ENCODE measurements at places on chromosomes 12 and 14.

DNA sequence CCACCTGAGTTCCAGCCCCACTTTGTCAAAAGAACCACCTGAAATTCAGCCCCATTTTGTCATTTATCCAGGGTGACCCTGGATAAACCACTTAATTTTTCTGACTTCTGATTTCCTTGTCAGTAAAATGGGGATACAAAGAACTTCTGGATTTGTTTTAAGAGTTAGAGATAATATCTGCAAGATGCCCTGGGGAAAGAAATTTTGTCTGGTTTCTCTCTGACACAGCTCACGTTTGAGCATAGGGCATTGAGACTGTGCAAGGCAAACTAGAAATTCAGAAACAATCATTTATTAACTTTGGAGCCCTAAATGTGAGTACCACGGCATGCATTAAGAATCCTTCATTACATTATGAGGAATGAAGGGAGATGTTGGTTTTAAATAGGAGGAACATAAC, 37.2 kb downstream of the TMTC2 start:
- no peak for DNase-seq

- no peak for DNase-seq
Measured at GRCh38 chr12:7146906-7147305, 16.7 kb downstream of the CLSTN3 start.

GRCh38 chr14:92252323-92252722, 70.6 kb upstream of the SLC24A4 start:
- no peak for DNase-seq

GRCh38 chr12:1918884-1919236, 408 bp upstream of the CACNA2D4 start:
- no peak for DNase-seq

GRCh38 chr14:102733326-102733725, 43.9 kb upstream of the TRAF3 start:
- no peak for DNase-seq

GRCh38 chr14:76867516-76868453, 41.6 kb downstream of the LRRC74A start:
- DNase-seq, result no peak

- DNase-seq, result no peak
Measured at GRCh38 chr12:12436831-12437345, 80.0 kb downstream of the BORCS5 start.

- DNase-seq, result no peak
Measured at GRCh38 chr12:32016680-32017482, 57.7 kb downstream of the RESF1 start.

- peak; percentile 29 for DNase-seq
Measured at GRCh38 chr12:77442633-77443032, 377.3 kb upstream of the E2F7 start.

DNA sequence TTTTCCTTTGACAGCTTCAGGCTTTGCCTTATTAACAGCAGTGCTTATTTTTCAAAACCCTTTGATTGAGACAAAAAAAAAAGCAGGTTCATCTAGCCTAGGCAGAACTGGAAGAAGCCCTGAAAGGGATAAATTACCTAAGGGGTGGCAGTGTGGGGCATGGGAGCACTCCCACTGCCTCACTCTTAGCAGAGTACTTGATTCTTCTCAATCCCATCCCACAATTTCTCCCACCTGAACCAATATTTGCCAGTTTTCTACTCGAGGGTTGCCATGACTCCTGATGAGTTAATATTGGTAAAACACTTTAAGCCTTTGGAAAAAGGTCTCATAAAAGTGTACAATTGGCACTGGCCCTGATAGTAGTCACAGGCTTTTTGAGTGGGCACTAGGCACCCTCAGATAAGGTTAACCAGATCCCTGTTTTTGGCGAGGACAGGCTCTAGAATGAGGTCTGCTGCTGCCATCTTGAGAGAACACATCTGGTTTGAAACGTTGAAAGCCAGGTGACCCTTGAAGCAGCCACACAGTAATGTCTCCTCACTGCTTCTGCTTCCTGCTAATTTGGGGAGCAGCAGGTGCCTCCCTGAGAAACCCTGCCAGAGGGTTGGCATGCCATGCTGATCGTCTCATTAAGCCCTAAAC, 320.0 kb downstream of the RAD51B start:
- no peak for DNase-seq

DNA sequence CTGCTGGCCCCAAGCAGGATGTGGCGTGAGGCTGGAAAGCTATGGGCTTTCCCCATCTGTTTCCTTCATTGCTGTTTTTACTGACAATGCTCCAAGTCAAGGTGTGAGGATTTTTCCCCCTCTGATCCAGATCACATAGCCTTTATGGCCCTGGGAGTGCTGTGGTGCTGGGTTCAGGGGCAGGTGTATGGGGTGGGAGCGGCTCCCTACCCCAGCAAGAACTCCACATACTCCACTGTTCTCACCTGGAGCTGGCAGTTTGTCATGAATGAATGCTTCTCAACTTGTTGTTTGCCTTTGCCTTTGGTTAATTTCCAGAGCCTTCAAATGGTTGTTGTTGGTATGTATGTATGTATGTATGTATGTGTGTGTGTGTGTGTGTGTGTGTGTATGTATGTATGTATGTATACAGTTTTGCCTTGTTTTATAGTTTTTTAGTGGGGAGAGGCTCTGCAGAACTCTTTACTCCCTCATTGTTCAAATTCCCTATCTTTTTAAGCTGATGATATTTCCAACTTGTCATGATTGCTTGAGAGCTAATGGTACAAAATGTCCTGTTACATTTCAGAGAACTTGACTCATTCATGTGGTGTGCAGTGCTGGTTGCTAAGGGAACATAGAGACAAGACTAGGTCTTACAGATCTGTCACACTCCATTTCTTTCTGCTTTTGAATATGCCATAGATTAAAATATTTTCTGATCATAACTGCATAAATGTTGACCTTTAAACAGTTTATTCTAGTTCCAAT, 36.6 kb upstream of the ASPG start:
- DNase-seq, result no peak

DNA sequence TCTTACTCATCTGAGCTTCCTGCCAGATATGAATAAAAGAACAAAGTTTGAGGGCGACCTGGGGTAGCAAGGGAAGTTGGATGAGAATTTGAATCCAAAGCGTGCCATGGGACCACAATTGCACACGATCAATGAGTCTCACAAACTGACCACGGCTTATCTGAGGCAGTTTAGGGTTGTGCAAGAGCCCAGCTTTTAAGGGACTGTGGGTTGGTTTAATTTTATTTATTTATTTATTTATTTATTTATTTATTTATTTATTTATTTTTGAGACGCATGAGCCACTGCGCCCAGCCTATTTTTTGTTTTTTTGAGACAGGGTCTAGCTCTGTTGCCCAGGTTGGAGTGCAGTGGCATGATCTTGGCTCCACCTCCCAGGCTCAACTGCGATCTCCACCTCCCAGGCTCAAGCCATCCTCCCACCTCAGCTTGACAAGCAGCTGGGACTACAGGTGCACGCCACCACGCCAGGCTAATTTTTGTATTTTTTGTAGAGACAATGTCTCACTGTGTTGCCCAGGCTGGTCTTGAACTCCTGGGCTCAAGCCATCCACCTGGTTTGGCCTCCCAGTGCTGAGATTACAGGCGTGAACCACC, 1.1 kb downstream of the AMDHD1 start:
- DNase-seq, result no peak

- no peak for DNase-seq
Measured at GRCh38 chr12:25045869-25046268, 97.0 kb upstream of the BCAT1 start.

DNA sequence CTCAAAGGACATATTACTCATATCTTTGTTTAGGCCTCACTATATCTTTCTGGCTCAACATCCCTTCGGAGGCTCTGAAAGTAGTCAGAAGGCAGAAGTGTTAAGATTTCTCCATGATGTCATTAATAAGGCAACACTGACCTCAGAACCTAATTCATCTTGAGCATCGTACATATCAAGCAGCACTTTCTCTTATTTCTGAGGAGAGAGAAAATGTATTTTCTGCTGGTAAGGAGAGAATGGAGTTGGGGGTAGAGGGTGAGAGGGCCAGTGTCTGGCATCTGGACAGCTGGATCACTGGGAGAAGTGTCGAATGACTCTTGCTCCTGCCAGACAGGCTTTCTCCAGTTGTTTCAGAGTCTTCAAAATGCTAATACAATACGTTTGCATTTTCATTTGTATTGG, 213.2 kb upstream of the PRICKLE1 start:
- no peak for DNase-seq

DNA sequence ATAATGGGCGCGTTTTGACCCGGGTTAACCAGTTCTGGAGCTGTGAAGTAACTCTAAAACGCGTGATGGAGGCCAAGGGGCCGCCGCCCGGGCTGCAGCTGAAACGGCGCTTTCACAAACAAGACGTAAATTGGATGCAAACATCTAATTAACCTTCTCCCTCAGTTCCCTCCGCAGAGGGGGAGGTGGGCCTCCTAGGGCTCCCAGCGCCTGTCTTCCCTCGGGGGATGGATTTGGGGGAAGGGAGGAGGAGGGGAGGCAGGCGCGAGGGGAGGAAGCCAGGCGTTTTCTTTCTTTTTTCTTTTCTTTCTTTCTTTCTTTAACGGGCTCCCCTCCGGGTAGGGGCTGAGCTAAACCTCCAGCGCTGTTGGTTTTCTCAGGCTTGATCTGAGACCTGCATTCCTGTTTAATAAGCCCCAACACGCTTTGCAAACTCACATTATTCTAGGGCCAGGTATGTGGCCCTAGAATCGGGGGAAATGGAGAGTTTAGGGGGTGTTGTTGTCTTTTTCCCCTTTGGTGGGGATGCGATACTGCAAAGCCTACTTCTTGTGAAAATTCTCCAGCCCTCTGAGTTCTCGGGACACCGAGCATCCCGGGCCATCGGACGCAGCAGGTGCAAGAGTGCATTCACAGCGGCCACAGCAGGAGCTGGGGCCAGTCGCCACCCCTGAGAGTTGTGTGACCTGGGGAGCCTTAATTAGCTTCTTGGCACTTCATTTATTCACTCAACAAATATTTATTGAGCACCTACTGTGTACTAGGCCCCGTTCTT, 43.6 kb upstream of the LHX5 start:
- DNase-seq, result no peak

DNA sequence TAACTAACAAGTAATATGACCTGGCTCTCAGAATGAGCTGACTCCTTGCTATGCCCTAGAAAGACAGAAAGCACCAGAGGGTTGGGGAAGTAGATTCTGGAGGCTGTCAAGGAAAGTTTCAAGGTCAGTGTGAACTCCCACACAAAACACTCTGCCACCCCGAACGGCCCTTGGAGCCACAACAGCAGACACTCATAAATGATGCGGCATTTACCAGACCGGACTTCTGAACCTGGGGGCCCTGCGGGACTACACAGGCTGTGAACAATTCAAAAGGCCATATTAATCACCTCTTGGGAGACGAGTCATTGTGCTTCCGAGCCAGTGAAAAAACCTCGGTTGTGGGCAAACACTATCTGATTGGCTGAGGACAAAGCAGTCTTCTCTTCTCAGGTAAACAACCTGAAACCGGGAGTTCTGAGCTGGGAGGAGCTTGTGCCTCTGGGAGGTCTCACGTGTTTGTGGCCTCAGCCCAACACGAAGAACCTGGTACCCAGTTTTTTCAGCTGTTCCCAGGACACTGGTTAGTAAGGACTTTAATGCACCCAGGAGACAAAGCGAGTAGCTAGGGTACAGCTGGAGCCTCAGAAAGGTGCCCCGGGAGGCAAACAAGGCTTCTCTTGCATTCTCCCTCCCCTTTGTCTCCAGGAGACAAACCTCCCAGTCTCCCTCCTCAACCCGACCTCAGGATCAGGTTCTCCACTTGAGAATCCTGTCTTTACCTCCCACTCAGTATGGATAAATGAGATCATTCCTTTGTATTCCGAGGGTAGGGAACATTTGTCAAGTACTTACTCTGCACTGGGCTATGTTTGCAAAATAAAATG, 35.3 kb downstream of the VWF start:
- DNase-seq, result no peak

GRCh38 chr12:92729773-92730305, 27.1 kb downstream of the PLEKHG7 start:
- no peak for DNase-seq

- no peak for DNase-seq
Measured at GRCh38 chr12:91144053-91144452, 32.8 kb upstream of the LUM start.

DNA sequence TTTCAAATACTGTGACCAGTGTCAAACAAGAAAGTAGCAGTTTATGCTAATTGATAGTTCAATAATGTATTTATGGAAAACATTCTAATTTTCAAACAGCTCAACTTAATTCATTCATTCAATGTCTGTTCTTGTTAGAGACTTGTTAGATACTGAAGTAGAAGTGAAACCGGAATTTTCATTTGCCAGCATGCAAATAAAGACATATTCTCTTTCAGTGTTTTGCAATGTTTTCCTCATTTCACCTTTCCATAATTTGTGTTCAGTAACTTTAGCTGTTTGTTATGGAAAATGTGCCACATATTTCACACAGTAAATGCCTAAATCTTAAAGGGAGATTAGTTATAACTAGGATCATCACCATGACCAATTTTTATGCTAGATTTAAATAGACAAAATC, 21.2 kb downstream of the TAS2R50 start:
- DNase-seq, result no peak

- DNase-seq, result no peak
Measured at GRCh38 chr12:46547421-46548354, 175.1 kb upstream of the SLC38A2 start.

DNA sequence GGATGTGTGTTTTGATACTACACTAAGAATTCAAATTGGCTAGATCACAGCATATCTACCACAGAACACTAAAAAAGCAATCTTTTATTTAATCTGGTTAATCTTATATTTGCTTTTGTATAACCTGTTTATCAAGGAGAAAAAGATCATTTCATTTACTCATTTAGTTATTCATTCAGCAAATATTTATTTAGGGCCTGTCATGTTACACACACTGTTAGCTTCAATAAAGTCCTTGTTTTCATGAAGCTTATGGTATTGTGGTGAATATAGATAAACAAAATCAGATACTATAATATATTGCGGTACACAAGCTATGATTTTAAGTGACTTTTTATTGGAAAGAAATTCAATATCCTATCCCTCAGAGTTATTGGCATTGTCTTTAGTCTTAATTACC, 350.8 kb downstream of the LRFN5 start:
- no peak for DNase-seq

DNA sequence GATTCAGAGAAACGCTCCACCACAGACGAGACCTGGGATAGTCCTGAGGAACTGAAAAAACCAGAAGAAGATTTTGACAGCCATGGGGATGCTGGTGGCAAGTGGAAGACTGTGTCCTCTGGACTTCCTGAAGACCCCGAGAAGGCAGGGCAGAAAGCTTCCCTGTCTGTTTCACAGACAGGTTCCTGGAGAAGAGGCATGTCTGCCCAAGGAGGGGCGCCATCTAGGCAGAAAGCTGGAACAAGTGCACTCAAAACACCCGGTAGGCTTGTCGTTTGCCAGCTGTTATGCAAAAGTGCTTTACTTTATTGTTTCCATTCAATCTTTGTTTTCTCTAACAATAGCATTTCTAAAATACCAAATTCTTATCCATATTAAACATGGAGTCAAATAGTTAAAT, 287.3 kb downstream of the NAV3 start:
- DNase-seq, result no peak

DNA sequence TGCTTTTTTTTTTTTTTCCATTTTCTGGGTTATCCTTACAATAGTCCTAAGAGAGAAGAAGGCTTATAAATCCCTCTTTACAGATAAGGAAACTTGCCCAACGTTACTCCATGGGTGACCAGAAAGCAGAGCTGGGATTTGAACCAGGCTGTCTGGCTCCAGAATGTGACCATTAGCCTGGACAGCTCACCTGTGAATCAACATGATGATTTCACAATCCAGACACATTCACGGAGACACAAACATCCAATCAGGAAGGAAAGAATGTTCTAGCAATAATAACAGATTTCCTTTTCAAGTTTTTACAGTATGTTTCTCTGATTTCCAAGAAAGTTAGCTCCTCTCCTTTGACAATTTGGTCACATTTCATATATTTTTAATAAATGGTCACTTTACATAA, 118.3 kb downstream of the GALC start:
- no peak for DNase-seq

Measured in GM04503 (cell line).